ENCODE measurements at places on chromosomes 13 and 19.

DNA sequence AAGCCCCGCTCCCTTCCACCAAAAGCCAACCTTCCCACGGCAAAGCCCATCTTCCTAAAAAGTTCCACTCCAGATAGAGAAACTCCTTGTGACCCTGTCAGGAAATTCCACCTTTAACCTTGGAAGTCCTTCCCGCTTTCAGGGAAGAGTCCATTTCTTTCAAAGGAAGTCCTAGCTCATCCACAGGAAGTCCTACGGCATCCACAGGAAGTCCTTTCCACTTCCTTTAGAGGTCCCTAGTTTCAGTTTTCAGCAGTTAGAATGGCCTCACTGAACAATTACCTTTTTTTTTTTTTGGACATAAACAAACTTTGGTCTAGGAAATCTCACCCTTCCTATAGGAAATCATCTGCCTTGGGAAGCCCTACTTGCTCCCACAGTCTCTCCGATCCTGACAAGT, 31.7 kb downstream of the TRPM4 start:
- no peak for DNase-seq

DNA sequence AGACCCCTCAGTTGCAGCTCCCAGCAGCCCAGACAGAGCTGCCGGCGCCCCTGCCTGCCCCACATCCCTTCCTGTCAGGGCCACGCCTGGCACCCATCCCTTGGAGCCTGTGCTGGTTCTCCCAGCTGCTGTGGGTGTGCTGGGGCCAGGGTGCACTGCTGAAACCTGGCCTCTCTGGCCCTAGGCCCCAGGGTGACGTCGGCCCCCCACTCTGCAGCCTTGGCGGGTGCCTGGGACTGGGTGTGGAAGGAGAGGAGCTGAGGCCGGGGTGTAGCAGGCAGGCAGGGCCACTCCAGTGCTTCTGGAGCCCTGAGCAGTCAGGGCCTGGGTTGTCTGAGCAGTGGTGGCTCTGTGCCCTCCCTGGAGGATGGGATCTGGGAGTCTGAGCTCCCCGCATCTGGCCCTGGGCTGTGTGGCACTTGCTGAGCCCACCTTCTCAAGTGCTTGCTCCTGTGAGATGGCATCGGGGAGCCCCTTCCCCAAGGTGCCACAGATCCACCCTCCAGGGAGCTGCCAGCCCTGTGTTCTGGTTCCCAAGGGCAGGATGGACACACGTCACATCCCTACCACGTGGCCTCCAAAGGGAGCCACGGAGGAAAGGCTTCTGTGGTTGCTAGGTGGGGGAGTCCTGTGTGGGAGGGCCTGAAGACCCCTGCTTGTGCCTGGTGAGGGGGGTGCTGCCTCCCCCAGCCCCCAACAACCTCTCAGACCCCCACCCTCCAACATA, 5.2 kb downstream of the PLEKHJ1 start:
- no peak for DNase-seq

GRCh38 chr13:37627428-37627827, 28.9 kb upstream of the POSTN start:
- DNase-seq: no peak

DNA sequence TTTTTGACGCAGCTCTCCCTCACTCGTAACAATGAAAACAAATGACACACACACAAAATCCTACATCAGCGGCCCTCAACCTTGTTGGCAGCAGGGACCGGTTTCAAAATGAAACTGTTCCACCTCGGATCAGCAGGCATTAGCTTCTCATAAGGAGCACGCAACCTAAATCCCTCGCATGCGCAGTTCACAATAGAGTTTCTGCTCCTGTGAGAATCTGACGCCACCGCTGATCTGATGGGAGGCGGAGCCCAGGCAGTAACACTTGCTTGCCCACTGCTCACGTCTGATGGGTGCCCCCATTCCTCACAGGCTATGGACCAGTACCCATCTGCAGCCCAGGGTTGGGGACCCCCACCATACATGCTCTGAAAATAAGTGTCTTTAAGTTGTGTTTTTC, 43.4 kb downstream of the DHRS12 start:
- DNase-seq: no peak

- no peak for DNase-seq
Observed at GRCh38 chr19:47755065-47755761, 9.9 kb downstream of the NOP53 start.

- DNase-seq: peak; percentile 76
Observed at GRCh38 chr19:11261971-11262839, at the start of gene DOCK6. TSS of gene DOCK6 (minus strand) at chr19:11262524. CDS start at chr19:11262440, 84 bp downstream.

DNA sequence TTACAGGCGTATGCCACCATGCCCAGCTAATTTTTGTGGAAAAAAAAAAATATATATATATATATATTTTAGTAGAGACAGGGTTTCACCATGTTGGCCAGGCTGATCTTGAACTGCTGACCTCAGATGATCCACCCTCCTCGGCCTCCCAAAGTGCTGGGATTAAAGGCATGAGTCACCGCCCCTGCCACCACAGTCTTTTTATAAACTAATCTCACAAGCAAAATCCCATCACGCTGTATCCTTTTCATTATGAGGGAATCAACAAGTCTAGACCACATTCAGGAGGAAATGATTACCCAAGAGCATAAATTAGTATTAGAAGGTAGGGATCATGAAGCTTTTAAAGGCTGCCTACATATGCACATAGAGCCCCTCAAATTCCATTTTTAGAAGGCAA, 210.6 kb upstream of the NBEA start:
- no peak for DNase-seq

DNA sequence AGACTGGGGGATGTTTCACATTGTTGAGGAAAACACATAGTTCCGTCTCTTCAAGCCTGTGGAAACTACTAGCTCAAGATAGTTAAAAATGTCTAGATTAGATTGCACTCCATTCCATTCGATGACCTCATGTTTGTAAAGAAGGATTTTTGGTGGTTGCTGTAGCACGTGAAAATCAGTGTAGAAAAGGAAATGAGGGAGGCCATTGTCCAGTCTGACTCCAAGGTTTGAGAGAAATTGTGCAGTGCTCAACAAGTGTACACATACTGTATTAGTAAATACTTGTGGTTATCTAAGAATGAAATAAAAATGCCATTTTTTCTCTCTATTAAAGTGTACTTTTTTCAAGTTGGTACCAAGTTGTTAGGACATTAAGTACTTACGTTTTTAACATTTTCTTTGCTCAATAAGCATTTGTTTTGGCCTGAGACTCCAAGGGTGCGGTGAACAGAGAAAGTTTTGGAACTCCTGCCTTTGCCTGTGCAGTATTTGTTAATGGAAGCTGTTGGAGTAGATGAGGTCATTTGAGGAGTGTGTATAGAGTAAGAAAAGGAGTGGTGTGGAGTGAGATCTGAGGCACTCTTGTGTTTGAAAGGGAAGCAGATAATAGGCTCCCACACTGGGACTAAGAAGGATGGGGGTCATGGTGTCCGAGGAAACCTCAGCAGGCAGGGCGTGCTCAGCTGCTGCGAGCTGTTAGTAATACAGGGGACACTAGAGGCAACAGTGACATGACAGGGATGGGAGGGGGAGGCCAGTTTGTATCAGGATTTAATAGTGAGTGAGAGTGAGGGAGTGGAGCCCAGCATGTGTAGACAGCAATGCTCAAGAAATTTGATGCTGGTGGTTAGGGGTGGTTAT, 4.4 kb downstream of the WASF3 start:
- DNase-seq: no peak

DNA sequence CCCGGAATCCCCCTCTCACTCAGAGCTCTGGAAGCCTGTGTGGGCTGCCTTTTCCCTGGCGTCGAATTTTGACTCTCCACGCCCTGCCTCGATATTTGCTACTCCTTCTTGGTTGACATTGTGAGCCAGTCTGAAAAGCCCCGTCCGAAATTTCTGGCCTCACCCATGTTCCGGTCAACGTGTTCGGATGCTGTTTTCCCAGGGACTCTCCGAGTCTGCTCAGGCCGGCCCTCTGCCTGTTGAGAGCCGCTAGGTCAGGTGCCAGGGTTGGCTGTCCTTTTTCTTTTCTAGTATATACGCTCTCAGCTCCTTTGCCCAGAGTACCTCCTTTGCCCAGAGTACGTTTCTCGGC, 6.8 kb upstream of the DGKH start:
- DNase-seq: no peak

GRCh38 chr13:61350341-61350740, 65.3 kb downstream of the PCDH20 start:
- no peak for DNase-seq

- no peak for DNase-seq
Observed at GRCh38 chr13:97999653-98000052, 46.2 kb downstream of the IPO5 start.

DNA sequence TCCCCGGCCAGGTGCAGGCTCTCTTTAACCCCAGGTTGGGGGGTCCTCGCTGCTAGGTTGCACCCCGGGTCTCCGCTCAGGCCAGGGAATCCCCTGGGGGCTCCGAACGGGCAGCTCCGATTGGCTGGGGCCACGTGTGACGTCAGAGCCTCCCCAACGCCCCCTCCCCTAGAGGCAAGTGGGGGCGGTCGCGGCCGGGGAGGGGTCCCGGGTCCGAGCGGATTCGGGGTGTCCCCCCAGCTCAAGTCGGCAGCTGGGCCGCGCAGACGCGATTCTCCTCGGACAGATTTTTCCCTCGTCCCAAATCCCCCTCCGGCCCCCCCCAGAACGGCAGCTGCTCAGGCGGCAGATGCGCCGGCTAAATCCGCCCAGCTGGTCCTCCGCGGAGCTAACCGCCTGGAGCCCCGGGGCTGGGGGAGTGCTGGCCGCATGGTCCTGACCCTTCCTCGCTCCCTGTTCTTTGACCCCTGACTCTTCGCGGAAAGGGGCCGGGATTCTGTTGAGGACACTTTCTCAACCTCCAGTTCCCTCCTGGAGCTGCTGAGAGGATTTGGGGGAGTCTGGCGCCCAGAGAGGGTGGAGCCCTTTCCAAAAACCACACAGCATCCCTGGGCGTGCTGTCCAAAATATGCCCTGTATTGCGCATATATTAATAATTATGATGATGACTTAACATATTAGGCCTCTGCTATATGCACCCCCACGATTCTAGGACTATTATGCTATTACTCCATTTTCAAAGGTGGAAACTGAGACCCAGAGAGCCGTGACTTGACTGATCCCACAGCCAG, 25.4 kb upstream of the SEMA6B start:
- DNase-seq: no peak

DNA sequence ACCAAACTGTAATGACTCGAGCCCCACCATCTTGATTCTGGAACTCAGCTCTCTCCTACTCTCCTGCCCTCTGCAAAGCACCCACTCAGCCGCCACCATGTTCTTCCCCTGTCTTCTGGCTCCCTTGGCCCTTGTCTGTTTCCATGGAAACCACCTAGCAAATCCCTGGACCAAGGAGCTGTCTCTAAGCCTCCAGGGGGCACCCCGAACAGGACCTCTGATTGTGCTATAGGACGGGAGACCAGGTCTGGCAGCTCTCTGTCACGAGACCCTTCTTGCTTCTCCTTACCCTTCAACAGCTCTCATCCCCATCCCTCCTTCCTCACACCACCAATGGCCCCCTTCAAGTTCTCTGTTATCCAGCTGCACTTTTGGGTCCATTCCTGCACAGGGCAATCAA, 277.7 kb upstream of the ZNF507 start:
- no peak for DNase-seq

GRCh38 chr19:39544226-39544903, 4.4 kb upstream of the EID2 start:
- DNase-seq: peak; percentile 24

- no peak for DNase-seq
Observed at GRCh38 chr19:17283504-17283996, 1.8 kb downstream of the ANKLE1 start.

DNA sequence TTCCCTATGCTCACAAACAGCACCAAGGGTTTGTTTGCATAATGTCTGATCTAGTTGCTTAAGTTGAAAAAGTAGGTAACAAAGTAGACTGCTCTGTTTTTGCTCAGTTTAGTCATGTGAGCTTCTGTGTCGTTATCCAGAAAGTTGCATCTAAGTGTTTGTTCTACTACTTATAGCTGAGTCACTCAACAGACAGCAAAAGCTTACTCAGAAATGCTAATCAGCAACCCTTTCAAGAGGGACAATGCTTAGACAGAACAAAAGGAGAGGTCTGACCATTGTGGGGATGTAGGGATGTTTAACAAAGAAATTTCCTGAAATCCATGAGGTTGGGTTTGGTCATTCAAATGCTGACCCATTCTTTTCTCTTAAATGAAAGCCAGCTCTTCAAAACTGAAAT, 106.4 kb downstream of the ATP8A2 start:
- no peak for DNase-seq

- DNase-seq: no peak
Observed at GRCh38 chr13:29546662-29547061, 48.8 kb downstream of the SLC7A1 start.

GRCh38 chr19:41330946-41331678, 21.1 kb downstream of the CCDC97 start:
- DNase-seq: no peak

- DNase-seq: no peak
Observed at GRCh38 chr13:70518081-70518480, 409.8 kb upstream of the KLHL1 start.

DNA sequence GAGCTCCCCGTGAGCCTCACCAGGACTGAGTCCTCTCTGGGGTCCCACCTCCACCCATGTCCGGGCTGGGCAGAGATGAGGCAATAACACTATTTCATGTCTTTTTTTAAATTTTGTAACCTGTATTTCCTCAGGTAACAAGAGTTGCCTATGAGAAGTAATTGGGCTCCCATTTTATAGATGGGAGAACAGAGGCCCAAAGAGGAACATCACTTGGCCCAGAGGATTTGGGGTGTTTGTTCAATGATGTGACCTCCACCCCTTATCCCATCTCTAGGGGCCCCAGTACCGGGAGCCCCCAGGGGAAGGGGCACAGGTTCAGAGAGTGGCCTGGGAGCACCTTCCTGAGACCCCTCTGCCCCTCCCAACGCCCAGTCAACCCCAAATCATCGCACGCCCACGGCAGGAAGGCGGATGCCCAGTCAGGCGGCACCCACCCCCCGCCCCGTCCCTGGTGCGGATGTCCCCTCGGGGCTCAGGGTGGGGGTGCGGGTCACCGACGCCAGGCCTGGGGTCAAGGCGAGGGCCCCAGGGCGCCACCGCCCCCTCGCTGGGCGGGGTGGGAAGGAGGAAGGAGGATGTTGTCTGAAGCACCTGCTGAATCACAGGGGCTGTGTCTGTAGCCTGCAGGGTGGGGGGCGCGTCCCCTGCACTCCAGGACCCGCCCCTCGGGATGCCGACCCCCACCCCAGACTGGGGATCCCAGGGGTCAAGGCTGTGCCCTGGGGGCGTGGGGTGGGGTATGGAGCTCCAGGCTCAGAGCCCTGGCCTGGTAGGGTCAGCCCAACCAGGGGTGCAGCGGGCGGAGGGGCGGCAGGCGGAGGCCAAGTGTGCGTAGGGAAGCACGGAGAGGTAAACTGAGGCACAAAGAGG, 9.0 kb upstream of the CIRBP start:
- peak; percentile 52 for DNase-seq

Data from suppressor macrophage treated with lipopolysaccharide for 1 hour (primary cell).